ENCODE measurements at places on chromosomes 4 and X. TPM values are rescaled to one million over a fixed set of nuclear protein-coding genes. Genes with fewer than 3 reads are reported as not detected.

DNA sequence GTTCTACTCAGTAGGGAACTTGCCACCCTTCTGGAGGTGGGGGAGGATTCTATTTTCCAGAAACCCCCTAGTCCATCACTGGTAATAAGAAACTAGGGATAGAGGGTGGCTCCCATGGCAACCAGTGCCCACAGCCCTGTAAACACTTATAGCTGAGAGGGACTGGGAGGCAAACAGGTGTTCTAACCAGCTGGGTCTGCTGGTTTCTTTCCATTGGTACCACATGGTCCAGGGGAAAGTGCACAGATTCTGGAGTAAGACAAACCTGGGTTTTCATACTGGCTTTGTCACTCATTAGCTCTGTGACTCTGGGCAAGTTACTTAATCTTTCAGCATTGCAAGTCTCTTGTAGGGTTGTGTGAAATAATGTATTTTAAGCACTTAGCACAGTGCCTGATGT lies 26.9 kb downstream of the IGSF1 start:
- DNase-seq: no peak

The SLC16A2 gene
- 0.14 TPM for total RNA-seq

The APBB2 gene
- 24.3 TPM for total RNA-seq

The HTN3 gene
- total RNA-seq: not detected

The TCEAL4 gene
- total RNA-seq: 16.6 TPM

DNA sequence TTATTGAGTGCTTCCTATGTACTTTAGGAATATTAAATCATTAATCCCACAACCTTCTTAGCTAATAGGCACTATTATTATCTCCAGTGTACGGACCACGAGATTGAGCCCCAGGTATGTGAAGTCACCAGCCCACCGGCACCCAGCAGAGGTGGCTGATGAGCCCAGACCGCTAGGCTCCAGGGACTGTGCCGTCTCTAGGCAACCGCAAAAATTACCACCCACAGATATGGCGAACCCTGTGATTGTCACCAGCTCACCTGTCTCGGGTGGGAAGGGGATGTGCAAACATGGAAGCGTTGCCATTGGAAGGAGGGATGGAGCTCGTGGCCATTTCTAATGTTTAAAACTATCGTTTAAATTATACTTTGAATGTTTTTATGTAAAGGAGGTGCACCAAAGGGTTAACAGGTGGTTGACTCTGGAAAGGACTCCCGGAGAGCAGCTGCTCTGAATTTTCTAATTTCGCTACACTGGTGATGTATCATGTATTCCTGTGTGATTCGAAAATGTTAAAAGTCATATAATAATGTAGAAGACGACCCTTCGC lies 21.0 kb upstream of the JAKMIP1 start:
- DNase-seq: no peak

DNA sequence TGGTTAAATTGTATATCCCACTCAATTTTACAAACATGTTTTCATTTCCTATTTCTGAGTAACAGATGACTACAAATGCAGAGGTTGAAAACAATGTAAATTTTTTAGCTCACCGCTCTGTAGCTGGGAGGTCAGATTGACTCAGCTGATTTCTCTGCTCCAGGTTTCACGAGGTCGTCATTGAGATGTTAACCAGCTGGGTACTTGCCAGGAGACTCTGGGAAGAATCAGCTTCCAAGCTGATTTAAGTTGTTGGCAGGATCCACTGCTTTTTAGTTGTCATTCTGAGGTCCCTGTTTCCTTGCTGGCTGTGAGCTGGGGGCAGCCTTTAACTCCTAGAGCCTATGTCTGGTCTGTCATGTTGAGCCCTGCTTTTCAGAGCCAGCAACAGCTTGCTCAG lies 864.3 kb upstream of the AGA start:
- DNase-seq: no peak

The CPLX1 gene
- total RNA-seq: 0.20 TPM

The YY2 gene
- not detected for total RNA-seq

Measured in Caki2 (cell line).